ENCODE measurements at places on chromosomes 16 and 17. TPM values are rescaled to one million over a fixed set of nuclear protein-coding genes. Genes with fewer than 3 reads are reported as not detected.

DNA sequence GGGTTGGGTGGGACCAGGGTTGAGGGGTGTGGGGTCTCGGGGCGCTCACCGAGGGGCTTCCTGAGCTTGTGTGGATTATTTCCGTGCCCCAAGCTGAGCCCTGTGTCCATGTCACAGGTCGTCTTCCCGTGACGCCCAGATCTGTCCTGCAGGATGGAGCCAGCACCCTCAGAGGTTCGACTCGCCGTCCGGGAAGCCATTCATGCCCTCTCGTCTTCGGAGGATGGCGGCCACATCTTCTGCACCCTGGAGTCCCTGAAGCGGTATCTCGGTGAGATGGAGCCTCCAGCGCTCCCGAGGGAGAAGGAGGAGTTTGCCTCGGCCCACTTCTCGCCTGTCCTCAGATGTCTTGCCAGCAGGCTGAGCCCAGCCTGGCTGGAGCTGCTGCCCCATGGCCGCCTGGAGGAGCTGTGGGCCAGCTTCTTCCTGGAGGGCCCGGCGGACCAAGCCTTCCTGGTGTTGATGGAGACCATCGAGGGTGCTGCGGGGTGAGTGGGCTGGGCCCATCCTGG, 1.0 kb downstream of the TELO2 start:
- DNase-seq: peak; percentile 27

SHPK gene
- 16.8 TPM for total RNA-seq

- no peak for DNase-seq
These were observed 40.1 kb downstream of the NDEL1 start for GRCh38 chr17:8475781-8476180.

SLC5A11 gene
- not detected for total RNA-seq

SLFN12 gene
- 16.3 TPM for total RNA-seq

DNA sequence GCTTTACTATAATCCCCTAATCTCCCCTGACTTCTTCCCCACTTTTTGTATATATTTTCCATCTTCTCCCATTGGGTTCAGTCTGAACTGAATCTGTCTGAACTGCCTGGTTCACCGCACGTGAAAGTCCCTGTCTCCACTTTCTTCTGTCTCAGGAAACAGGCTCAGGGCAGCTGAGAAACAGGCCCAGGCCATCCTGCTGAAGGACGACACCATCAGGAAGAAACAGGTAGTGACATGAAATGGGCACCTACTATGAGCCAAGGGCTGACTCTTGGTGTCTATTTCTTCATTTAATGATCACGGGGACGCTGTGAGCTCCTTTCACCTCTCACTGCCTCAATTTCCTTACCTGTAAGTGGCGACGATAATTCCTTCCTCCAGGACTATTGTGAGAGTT, 90.5 kb upstream of the HSBP1 start:
- DNase-seq: no peak

KLHL10 gene
- 0.33 TPM for total RNA-seq

ERN2 gene
- total RNA-seq: not detected

- DNase-seq: no peak
These were observed 12.3 kb upstream of the CDH15 start for GRCh38 chr16:89159066-89159849.

DNA sequence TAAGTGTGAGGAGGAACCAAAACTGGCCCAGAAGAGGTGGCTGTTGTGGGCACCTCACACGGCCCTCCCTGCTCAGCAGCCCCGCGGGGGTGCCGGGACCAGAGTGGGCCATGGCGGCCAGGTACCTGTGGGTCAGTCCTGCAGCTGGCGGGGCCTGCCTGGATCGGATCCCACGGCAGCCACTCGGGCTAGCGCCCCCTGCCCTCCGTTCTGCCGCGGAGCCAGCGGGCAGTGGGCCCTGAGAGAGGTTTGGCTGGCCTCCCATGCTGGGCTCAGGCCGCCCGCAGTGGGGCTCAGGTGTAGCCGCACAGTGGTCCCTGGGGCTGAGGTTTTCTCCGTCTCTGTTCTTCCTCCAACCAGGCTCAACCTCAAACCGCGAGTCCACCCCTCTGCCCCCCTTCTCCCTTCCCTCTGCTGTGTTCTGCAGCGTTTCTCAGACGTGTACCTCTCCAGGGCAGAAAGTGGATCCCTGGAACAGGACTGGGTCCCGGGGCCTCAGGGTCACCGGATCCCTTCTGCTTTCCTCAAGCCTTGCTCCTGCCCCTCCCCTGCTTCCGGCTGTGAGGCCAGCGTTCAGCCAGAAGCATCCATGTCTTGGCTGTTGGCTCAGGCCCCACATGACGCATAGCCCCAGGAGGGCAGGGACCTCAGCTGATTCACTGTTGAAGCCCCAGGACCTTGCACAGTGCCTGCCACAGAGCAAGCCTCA, 28.6 kb upstream of the ITGA3 start:
- peak; percentile 37 for DNase-seq

DNA sequence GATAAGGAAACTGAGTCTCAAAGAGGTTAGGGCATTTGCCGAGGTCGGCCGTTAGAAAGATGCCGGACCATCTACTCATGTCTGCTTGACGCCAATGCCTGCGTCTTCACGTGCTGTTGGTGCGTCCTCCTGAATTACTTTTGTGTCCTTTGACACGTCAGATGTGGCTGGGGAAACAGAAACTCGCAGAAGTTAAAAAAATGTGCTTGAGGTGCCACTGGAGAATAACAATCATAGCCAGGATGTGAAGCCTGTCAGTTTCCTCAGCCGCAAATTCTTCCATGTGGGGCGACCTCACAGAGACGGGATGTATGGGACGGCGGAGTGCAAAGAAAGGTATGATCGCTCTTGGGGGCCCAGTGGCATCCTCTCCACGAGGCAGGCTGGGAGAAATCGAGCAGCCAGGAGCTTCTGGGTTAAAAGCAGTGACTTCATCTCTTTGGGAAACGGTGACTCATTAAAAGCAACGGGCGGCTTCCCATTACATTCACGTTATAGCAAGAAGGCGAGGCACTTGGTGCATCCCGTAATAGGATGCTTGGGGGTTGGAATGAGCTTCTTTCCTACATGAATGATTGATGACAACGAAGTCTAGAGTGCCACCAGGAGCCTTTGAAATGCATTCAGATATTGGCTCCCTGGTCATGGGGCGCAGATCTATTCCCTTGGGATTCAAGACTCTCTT, 67.8 kb downstream of the BMERB1 start:
- no peak for DNase-seq

DNA sequence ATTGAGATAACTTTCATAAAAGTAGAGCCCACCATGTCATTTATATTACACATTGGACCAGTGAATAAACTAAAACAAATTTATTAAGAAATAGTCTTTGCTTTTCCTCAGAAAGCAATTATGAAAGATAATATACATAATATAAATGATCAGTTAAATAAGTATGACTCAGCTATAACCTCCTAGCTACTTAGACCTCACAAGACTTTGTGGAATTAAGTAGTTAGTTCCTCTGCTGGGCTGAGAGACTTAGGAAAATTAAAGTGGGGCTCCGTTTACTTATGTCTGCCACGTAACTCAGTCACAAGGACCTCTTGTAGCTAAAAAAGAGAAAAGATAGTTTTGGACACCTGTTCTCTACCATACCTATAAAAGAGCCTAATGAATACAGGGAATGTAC, 76.9 kb downstream of the MRTFB start:
- no peak for DNase-seq

PRSS22 gene
- 2.0 TPM for total RNA-seq

XPO6 gene
- total RNA-seq: 160 TPM

DNA sequence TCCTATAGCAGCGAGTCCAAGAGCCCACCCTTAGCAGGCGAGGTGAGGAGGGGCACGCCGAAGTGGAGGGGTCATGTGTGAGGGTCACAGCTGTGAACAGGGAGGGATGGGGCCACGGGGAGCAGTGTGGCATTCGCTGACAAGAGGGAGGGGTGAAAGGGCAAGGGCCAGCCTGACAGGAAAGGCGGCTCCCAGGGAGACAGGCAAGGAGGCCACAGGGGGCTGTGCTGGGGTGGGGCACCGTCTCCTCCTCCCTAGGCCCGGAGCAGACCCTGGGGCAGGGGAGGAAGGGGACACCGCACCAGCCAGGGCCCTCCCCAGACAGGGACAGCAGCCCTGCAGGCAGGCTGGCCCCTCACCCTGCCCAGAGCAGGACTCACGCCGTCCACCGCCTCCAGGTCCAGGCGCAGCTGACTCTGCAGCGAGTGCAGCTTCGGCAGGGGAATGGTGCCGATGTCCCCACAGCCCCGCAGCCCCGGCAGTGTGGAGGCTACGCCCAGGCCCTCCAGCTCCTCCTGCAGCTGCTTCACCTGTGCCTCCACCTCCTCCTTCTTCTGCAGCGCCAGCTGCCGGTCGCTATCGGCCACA, 15.1 kb downstream of the GNPTG start:
- DNase-seq: no peak

GRCh38 chr16:54545854-54546511, 259.4 kb upstream of the IRX3 start:
- no peak for DNase-seq

KRTAP3-2 gene
- total RNA-seq: not detected

DNA sequence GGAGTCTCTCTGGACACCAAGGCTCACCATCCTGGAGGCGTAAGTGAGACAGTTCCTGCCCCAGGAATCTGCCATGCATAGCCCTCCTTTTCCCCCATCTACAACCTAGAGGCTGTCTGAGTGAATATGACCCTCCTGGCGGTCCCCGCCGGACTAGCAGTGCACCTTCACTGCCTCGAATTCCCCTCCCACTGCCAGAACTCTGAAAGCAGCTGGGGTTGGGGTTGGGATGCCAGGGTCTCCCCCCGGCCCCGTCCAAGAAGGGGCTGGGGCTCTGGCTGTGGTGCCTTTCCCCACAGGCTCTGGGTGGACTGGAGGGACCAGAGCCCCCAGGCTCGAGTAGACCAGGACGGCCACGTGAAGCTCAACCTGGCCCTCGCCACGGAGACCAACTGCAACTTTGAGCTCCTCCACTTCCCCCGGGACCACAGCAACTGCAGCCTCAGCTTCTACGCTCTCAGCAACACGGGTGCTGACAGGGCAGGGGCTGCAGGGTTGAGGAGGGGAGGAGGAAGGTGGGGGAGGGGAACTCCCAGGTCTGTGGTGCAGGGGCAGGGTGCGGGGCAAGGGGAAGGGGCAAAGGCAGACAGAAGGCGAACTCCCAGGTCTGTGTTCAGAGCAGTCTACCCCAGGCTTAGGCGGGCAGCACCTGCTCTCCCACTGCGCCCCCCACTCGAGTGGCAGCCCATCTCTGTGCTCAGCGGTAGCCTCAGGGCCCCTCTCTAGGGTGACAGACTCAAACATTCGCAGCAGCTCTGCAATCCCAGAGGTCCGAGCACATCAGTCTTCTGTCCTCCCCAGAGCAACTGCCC, 1.2 kb downstream of the ZACN start:
- no peak for DNase-seq

- no peak for DNase-seq
These were observed 10.1 kb upstream of the TMEM98 start for GRCh38 chr17:32917842-32918241.

DNA sequence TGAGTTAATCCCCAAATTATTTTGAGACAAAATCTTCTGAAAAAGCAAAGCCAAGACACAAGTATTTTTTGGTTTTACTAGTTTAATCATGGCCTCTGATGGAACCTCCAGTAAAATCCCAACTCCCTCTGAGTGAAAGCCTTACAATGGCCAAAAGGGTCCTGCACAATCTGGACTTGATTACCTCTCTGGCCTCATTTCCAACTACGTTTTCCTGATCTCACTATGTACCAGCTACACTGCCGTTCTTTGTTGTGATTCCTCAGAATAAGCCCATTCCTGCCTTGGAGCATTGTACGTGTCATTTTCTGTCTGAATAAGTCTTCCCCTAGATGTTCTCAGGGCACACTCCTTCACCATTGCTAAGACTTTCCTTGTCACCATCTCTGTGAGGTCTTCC, 37.3 kb downstream of the SPOP start:
- DNase-seq: no peak

DNA sequence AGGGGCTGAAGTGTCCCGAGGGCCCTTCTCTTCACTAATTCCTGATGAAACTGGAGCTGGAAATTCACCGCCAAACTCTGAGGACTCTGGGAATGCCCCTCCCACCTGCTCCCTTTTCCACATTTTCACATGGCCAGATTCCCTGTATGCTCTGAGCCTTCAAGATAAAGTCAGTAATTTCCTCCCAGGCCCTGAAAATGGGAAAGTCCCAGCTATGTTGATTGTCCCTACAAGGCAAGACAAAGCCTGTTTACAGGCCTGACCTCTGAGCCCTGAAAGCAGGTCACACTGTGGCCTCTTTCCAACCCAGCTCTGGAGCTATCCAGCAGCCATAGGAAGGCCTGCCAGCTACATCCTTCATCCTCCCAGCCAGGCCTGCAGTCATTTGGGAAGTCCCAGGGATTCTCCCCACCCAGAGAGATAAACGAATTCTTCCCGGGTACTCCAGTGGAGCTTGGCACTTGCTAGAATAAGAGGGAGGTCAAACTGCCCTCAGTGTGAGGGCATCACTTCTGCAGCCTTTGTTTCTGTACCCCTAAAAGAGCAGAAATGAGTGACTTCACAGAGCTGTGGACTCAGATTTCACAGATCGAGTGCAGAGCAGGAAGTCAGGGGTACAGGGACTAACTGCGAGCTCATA, 19.6 kb upstream of the CCL2 start:
- peak; percentile 29 for DNase-seq

DNA sequence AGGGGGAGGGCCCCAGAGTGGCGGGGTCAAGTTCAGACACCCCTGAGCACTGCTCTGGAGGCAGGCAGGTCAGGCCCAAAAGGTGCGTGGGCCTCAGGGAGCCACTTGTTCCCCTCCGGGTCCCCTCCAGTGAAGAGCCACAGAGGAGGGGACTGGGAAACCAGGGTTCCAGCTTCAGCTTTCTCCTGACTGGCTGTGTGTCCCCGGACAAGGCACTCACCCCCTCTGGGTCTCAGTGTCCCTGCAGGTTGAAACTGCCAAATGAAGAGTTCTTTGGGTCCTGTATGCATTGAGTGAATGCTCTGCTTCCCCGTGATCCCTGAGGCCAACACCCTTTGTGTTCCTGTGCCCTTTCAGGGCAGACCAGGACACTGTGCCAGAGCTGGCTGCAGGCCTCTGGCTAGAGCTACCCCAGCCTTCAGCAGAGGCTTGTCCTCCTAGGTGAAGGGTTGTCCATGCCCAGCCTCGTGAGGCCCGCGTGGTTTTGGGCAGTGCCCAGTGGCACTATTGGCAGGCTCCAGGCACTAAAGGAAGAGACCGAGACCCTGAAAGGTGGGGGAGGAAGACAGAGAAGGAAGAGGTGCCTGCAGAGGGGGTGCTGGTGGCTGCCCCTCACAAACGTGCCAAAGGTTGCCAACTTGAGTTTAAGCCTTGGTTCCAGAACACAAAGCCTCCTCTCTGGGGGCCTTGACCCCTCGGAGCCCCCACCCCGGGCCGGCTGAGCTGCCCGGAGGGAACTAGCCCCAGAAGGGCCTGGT, 13.3 kb upstream of the WNT3 start:
- DNase-seq: no peak

- DNase-seq: no peak
These were observed 151.5 kb upstream of the GOT2 start for GRCh38 chr16:58885528-58886170.
